HAP-1 (cell line): ENCODE measurements at places on chromosomes 1 and 21.

- no peak for DNase-seq
Observed at GRCh38 chr21:15171546-15171945, 106.7 kb upstream of the NRIP1 start.

- no peak for DNase-seq
Observed at GRCh38 chr1:206772243-206772937, at the start of gene IL10. Gene IL10 (minus strand): TSS chr1:206772494. CDS start chr1:206772435, 59 bp downstream.

- DNase-seq: no peak
Observed at GRCh38 chr1:51299185-51299885, 31.0 kb downstream of the TTC39A start.

GRCh38 chr1:198908995-198909394, 270.2 kb downstream of the PTPRC start:
- no peak for DNase-seq

DNA sequence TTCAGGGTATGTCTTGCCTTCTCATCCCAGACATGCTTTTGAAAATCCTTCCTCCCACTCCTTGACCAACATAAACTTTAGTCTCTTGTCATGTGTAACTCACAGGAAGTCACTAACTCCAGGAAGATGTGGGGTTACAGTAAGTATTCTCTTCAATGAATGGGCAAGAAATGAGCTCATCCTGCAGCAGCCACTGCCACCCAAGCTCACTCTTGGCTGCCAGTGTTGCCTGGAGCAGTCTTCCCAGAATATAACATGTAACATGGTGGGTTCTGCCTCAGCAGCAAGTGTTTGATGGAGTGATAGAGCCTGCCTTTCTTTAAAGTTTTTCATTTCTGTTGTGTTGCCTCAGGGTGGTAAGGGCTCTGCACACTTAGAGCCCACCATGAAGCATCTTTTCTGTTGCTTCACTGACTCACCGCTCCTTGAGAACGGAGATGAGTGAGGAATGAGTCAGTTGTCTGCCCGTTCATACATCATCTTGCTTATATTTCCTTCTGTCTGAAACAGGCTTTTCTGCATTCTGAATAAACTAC, 187.0 kb downstream of the TPR start:
- no peak for DNase-seq

DNA sequence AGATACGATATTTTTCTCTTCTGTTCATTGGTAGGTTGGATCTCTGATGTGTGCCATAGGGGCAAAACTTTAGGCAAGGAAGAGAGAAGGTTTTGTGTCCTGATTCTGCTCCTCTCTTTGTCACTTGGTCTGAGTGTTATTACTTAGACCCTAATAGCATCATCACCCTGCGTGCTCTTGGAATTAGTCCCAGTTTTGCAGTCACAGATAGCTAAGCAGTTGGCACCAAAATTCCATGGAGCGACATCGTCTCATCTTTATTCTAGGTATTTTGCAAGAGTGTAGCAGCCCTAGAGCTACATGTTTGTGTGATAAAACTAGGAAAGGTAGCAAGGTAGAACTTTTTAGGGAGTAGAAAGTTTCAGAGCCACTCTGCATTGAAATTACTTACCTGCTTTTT, 23.8 kb downstream of the PIP5K1A start:
- no peak for DNase-seq

GRCh38 chr1:20361401-20361800, 70.7 kb downstream of the VWA5B1 start:
- DNase-seq: no peak

DNA sequence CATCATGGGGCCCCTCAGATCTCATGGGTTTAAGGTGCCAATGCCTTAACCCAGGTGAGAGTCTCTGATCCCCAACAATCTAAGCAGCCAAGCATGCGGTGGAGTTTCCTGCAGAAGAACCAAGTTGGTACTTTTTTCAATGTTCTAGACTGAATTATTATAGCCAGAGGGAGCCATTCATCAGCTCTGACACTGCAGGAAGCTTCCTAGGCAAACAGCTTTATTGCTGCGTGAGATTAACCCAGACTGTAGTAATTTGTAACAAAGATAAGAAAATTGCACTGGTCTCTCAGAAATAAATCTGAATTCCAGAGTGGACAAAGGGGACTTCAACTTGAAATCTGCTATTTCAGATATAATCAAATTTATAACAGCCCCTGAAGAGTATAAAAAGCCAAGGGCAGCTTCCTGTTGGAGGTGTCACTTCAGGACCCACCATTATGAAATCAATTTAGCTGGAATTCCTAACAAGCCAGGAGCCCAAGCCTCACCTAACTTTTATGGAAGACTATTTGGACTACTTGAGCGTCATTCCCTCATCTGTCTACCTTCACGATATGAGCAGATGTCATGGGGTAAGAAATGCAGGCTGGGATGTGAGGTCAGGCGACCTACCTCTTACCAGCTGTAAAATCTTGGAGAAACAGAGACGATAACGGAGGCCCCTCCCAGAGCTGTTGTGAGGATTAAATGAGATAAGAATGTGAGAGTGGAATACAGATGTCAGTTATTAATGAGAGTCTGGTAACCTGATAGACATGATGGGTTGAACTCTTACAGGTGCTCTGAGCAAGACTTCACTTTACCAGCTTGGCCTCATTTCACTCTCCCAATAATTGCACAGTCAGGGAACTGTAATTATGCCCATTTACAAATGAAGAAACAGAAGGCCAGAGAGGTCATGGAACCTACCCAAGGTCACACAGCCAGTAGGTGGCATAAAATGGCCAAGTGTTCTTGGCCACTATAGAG, 135.1 kb downstream of the RRAGC start:
- no peak for DNase-seq

DNA sequence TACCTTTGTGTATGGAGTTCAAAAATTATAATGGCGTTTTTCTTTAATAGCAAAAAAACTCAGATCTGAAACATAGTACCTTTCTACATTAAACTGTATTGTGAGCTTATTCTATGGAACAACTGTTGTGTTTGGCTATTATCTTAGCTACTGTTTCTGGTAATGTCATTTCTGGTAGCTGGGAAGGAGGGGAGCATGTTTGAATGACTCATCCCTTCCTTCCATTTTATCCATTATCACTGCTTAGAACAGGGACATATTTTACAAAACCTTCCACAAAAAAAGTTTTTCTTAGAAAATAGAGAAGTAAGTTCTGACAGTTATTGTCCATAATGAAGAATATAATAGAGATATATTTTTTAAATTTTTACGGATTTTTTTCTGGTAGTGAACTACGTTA, 128.3 kb downstream of the NRDC start:
- DNase-seq: no peak

DNA sequence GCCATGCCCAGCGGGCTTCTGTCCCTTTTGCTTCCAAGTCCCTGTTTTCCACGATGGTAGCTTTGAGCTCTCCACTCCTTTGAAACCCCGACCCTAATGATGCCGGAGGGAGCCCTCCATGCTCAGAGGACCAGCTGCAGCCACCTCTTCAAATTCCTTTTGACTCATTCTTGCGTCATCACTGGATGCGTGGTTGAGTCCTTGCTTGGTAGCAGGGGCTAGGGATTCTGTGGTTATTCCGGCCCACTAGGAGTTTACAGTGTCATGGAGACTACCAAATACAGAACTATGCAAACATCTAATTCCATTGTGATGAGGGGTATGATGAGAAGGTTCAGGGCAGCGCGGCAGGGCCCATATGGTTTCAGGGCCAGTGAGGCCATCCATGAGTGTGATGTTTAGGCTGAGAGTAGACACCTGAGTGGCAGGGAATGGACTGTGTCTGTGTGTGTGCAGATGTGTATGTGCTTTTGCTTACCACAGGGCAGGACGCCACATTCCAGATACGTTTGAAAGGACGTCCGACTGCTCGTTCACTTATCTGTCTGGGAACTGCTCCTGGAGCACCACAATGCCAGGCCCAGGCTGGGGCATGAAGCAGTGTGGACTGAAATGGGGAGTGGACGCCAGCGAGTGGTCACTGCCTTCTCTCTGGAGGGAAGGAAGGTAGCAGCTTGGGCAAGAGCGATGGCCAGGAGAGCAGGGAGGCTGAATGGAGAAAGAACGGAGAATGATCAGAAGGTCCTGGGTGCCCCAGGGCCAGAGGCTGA, 30.4 kb upstream of the ZBTB21 start:
- DNase-seq: no peak

DNA sequence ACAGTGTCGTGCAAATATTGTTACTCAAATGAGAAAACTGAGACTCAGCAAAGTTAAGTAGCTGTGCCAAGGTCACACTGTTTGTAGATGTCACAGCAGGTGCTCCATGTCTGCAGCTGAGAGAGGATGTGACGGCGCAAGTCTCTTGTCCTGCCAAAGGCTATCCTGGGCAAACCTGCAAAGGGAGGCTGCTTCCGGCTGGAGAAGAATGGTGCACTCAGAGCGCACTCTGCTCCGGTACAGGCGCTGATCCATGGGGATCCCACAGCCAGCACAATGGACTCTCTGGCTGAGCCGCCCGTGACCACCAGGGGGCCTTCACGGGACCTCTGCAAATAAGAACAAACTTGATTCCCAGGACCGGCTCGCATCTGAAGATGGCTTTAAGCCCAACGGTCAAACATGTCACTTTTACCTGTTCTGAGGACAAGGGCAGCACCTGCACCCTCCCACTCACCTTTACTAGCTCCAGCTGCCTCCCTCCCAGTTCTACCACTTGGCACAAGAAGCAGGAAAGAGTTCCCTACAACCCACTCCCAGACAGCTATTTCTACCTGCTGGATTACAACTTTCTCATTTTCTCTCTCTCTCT, 21.9 kb downstream of the RD3 start:
- DNase-seq: peak; percentile 32

DNA sequence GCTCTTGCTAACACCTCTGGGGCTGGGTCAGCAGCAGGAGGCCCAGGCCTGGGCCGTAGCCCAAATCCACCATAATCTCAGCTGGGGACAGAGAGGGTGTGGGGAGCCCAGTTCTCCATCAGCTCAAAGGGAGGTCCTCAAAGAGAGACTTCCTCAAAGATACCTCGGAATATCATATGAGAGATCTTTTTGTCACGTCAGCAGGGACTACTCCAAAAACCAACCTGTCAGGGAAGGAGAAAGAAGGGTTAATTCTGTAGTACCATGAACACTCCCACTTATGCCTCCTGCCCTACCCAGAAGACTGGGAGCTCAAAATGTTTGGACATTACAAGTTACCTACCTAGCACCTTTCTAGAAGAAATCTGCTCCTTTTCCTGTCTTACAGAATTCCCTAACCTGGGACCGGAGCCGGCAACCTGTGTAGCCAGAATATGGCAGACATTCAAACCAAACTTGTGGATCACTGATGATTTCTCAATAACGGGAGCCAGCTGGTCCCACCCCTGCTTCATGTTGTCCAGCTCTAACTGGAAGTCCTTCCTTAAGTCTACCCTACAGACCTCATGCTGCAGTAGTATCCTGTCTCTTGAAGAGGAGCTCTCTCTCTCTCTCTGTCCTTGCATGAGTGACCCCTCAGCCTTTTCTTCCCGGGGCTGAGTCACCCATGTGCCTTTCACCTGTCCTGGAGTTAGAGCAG, 4.8 kb downstream of the RSPO1 start:
- DNase-seq: no peak

- DNase-seq: no peak
Observed at GRCh38 chr1:219443763-219444162, 169.1 kb downstream of the ZC3H11B start.

GRCh38 chr1:36924282-36924811, 110.0 kb downstream of the GRIK3 start:
- DNase-seq: peak; percentile 82
